Nephron progenitor cell (in vitro differentiated cells): ENCODE measurements at places on chromosomes 12 and 14.

- DNase-seq: no peak
Measured at GRCh38 chr12:42859612-42860011, 270.1 kb upstream of the PRICKLE1 start.

- no peak for DNase-seq
Measured at GRCh38 chr12:52126050-52126604, 46.6 kb downstream of the SMIM41 start.

GRCh38 chr14:68523989-68524725 is 268.7 kb downstream of the ZFP36L1 start:
- no peak for DNase-seq

GRCh38 chr14:65853407-65853955 is 441.0 kb downstream of the FUT8 start:
- no peak for DNase-seq

- DNase-seq: no peak
Measured at GRCh38 chr14:70920608-70921007, 13.3 kb downstream of the PCNX1 start.

DNA sequence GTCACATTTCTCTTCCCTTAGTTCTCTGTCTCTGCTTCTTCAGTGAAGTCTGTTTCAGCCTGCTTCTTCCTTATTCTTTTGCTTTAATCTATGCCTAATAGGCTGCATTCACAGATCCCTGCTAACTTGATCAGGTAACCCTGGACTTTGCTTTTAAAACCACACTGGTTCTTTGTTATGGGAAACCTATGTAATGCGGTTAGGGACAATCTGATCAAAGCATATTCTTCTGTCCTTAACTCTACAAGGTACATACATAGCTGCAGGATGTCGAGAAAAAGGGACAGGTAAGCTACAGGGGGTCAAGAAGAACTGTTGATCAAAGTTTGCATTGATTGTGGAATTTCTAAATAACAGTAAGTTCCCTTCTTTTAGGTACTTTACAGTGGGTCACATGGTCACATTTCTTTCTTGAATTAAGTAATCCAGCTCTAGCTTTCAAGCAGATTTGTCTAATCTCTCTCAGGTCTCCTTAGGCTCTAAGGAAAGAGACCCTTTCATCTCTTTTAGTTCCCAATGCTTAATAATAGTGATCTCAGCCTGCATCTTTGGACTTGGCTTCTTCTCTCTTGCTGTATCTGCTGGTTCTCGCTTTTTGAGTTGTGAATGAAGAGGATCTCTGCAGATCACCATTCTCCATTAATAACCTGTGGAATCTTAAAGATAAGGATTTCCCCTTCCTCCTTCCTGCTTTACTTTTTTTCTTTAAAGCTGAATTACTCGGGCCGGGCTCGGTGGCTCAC is 3.8 kb downstream of the COPZ1 start:
- DNase-seq: no peak

DNA sequence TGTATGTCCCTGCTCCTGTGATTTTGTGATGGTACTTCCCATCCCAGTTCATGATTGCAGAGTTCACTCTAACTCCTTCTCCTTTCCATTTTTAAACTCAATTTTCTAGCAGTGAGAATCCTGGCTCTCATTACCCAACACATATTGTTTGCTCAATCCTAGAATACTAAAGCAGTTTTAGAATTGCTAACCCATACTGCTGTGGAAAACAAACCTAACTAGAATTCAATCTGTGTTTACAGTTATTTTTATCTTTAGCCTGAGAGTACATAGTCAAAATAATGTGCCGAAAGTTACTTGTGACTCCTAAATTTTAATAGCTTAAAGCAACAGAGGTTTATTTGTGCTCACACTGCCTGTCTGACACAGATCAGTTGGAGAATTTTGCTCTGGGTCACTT is 508.0 kb downstream of the AACS start:
- DNase-seq: no peak

DNA sequence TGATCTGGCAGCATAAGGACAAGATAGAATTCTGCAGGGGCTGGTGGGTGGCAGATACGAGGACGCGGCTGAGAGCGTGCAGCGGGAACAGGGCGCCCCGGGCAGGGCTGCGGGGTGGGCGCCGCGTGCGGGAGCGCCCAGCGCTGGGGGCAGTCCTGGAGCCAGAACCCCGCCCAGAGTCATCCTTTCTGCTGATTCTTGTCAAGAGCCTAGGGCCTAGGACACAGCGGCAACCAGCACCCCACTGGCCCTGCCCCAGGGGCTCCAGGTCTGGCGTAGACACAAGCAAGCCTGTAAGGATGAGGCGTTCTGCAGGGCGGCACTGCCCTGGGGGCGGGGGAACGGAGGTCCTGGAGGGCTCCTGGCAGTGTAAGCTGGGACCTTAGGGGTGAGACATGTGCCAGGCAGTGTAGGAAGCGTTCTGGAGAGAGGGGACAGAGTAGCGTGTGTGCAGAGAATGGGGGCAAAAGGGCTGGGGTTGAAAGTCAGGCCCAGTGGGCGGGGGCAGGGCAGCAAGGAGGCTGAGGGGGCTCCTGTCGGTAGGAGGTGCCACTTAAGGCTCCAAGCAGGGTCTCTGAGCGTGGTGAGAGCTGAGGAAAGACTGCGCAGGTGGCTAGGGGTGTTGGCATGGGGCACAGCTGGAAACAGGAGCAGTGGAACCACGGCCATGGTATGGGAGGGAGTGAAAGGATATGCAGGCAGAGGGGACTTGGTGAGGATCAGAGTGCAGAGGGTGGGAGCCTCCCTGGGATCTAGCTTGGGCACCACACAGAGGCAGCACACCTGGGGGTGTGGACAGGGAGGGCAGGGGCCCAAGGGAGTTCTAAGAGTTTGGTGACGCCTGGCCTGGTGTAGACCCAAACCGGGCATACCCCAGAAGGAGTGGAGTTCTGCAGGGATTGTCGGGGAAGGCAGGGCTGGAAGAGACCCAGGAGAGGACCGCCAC is 845 bp upstream of the AHNAK2 start:
- DNase-seq: no peak

DNA sequence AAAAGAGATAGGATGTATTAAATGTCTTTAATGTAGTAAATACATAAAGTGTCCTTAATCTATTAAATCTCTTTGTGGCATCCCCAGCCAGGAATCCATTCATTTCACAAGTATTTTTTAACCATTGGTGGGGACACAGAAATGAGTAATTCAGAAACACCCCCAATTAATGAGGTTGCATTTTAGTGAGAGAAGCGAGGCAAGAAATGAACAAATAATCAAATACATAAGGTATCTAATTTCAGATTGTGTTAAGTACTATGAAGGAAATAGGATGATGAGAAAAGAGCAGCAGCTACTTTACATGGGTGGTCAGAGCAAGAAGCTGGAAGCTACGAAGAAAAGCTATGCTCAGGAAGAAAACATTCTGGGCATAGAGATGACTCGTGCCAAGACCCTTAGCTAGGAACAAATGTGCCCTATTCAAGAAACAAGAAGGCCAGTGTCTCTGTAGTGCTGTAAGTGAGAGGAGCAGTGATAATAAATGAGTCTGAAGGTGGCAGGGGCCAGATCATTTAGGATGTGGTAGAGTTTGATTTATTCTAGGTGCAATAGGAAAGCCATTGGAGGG is 60.5 kb upstream of the IGF1 start:
- DNase-seq: no peak

DNA sequence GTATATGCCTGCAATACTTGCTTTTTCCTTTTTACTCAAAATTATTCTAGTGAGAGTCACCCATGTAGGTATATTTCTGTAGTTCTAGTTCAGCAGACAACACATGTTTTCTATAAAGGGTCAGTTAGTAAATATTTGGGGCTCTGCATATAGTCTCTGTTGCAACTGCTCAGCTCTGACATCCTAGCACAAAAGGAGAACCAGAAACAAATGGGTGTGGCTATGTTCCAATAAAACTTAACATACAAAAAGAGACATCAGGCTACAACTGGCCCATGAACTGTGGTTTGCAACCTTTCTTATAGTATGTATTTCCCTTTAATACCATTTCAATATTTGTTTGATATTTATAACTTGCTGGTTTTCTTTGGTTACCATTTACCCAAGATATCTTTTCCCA is 11.9 kb downstream of the NT5DC3 start:
- no peak for DNase-seq

DNA sequence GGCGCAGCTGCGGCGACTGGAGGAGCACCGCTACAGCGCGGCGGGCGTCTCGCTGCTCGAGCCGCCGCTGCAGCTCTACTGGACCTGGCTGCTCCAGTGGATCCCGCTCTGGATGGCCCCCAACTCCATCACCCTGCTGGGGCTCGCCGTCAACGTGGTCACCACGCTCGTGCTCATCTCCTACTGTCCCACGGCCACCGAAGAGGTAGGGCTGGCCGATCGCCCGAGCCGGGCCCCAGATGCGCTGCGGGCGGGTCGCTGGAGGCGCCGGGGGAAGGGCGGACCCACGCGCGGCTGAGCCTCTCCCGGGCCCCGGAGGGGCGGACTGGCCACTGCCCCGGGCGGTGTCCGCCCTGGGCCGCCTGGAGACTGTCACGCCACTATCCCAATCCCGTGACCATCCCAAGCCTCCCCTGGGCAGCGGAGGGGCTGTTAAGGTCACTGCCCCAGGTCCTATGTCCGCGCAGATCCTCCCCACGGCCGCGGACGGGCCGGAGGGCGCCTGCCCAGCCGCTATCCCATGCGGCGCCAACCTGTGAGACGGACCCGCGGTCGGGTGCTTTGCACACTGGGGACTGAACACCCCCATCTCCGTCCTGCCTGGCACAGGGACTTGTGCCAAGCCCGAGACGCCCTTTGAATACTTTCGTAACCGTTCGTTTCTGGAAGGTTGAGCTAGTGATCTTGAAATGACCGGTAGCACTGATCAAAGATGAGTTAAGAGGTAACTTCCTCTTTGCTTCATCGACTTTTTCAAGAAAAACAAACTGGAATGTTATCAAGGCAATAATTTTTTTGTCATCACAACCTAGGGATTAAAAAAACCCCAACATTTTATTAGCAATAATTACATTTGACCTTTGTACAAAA is 725 bp downstream of the CHPT1 start:
- DNase-seq: no peak

DNA sequence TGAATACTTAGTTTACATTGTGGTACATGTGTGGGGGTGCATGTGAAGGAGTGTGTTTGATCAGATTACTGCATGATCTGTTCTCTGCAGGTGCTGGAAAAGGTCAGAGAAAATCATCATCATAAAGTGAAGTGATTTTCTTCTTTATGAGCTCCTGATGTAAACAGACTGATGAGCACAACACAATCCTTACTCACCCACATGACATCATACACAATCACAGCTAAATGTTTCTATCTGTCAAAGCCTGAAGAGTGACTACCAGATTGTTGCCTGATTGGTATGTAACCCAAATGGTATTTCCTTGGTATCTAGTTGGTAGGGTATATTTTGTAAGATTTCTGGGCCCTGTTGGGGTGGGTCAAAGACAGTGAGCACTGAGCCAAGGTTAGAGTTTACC is 270.8 kb downstream of the FOXG1 start:
- no peak for DNase-seq

GRCh38 chr12:24760162-24760561 is 188.7 kb downstream of the BCAT1 start:
- DNase-seq: no peak
